ENCODE measurements at places on chromosomes 16 and 17.

DNA sequence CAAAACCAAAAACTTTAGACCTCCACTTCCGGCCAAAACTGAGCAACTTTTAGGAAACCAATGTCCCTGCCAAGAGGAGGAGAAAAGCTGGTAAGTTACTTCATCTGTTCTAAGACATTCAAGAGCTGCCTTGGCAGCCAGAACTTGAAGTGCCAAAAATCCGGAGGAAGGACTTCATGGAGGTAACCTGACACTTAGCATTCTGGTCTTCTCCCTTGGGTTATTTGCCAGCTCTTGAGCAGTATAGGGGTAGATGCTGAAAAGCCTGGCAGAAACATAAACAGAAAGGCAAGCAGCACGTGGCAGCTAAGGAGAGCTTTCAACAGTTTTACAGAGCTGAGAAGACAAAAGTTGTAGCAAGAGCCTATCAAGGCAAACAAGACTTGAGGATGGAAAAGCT lies 53.2 kb downstream of the CDYL2 start:
- H3K27me3 ChIP-seq: no peaks in the 10 kb centered on the region
- H3K36me3 ChIP-seq: no peaks in the 10 kb centered on the region
- H3K4me1 ChIP-seq: no peaks in the 10 kb centered on the region
- DNase-seq: no peak
- no peak overlapping the region for H3K27ac ChIP-seq
- H3K4me3 ChIP-seq: no peak overlapping the region

DNA sequence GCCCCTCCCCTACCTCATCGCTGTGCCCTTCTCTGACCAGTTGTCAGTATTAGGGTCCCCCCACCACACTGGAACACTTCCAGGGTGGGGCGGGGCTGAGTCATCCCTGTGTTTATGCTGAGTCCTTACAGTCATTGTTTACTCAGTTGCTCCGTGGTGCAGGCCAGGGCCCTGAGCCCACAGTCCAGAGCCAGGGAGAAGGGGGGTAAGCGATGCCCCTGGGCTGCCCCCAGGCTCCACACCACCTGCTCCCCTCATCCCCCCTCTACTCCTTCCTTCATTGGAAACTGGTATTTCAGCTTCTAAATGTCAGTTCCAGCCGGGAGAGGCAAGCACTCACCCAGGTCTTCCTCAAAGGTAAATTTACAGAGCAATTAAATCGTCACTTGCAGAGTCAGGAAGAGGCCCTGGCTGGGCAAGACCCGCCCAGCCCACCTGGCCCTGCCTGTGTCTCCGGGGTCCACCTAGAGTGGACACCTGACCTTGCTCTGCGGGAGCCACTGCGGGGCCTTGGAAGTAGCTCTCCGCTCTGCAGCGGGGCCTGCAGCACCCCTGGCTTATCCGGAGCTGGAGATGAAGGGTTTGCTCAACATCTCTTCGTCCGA lies 4.8 kb downstream of the ATP2A3 start:
- no peaks in the 10 kb centered on the region for H3K36me3 ChIP-seq
- peaks cover 16% of the 10 kb centered on the region for H3K27me3 ChIP-seq
- peaks cover 63% of the 10 kb centered on the region for H3K4me1 ChIP-seq
- no peak for DNase-seq
- no peak overlapping the region for H3K4me3 ChIP-seq

DNA sequence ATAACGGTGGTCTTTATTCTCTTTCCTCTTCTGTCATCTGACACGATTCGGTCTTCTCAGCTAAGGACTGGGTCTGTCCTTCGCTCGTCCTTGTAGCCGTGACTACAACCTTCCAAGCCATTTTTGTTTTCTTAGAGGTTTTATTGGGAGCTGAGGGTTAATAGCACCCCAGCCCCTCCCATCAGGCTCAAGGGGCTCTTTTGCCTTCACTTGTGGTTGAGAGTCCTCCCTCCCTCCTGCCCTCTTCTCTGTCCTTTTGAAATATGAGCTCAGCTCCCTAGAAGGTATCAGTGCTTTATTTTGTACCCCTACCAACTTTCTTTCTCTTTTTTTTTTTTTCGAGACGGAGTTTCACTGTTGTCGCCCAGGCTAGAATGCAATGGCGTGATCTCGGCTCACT lies 24.7 kb downstream of the SOCS3 start:
- no peak overlapping the region for H3K4me3 ChIP-seq
- no peaks in the 10 kb centered on the region for H3K36me3 ChIP-seq
- peaks cover 6% of the 10 kb centered on the region for H3K4me1 ChIP-seq
- DNase-seq: no peak

DNA sequence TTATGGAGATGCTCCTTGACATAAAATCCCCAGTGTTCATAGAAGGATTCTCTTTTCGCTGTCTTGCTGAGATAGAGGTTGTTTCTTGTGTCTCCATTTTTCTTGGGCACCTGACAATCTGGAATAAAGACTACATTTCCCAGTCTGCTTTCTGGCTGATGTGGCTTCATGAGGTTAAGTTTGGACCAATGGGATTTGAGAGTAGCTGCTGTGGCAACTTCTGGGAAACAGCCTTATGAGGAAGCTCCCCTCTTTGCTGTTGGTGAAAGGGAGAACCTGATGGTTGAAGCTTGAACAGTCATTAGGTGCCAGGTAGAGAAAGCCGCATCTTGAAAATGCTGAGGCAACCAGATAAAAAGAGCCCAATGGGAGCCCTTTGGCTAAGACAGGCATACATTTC lies 24.4 kb downstream of the HS3ST4 start:
- no peaks in the 10 kb centered on the region for H3K27me3 ChIP-seq
- no peak for DNase-seq
- H3K36me3 ChIP-seq: no peaks in the 10 kb centered on the region

- H3K36me3 ChIP-seq: no peaks in the 10 kb centered on the region
- DNase-seq: no peak
- H3K4me1 ChIP-seq: peaks cover 14% of the 10 kb centered on the region
- H3K4me3 ChIP-seq: peak overlapping the region; percentile 45
- H3K27me3 ChIP-seq: peaks cover 29% of the 10 kb centered on the region
These were observed 239 bp upstream of the CA7 start for GRCh38 chr16:66844009-66844341.

- no peak overlapping the region for H3K4me3 ChIP-seq
- no peak overlapping the region for H3K27ac ChIP-seq
- no peak for DNase-seq
- H3K4me1 ChIP-seq: no peaks in the 10 kb centered on the region
- H3K36me3 ChIP-seq: no peaks in the 10 kb centered on the region
- H3K27me3 ChIP-seq: peaks cover 16% of the 10 kb centered on the region
These were observed 65.2 kb downstream of the SHCBP1 start for GRCh38 chr16:46555951-46556350.

GRCh38 chr16:70649300-70649699 lies 2.9 kb downstream of the IL34 start:
- no peaks in the 10 kb centered on the region for H3K36me3 ChIP-seq
- H3K4me1 ChIP-seq: peaks cover 5% of the 10 kb centered on the region
- no peak overlapping the region for H3K27ac ChIP-seq
- no peak overlapping the region for H3K4me3 ChIP-seq
- no peak for DNase-seq

GRCh38 chr16:49757559-49758069 lies 98.3 kb downstream of the ZNF423 start:
- H3K4me3 ChIP-seq: no peak overlapping the region
- no peak overlapping the region for H3K27ac ChIP-seq
- peaks cover 24% of the 10 kb centered on the region for H3K4me1 ChIP-seq
- no peaks in the 10 kb centered on the region for H3K27me3 ChIP-seq
